ENCODE measurements at places on chromosomes 3 and 15.

DNA sequence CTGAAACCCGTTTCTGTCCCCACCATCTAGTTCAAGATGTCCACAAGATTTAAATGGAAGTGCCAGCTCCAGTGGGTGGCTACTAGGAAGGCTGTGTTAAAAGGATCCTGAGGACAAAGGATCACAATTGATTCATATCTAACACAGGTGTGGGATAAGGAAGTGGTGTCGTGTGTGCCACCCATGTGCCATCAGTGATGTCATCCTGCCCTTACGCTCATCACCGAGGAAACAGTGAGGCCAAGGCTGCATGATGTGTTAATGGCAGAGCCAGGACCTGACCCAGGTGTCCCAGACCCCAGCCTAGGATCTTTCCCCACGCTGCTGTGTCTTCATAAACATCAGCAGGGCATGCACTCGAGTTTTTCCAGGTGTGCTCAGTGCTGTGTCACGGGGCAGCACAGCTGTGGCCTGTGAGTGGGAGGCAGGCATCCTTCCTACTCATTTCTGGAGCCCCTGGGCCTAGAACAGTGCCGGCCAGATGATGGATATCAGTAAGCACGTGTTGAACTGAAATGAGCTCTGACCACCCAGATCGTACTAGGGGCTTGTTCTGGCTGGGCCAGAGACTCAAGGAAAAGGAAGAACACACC is 10.6 kb upstream of the TGM5 start:
- no peak for DNase-seq

- DNase-seq, result no peak
Measured at GRCh38 chr3:62281726-62282125, 91.6 kb downstream of the FEZF2 start.

DNA sequence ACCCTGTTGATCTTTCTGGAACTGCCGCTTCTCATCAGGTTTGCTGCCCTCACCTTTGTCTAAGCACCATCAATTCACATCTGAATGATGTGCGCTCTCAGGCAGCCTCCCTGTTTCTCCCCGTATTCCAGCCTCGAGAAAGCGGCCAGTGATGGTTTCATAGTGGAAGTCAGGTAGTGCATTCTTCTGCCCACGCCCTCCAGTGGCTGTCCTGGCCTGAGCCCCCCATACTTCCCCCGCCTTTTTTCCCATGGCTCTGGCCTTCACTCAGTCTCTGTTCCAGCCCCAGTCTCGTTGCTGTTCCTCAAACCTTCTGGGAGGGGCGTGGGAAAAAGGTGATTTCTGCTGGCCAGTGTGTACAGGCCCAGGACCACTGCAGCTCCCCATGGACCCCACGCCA is 101.3 kb downstream of the ASB7 start:
- DNase-seq, result no peak

DNA sequence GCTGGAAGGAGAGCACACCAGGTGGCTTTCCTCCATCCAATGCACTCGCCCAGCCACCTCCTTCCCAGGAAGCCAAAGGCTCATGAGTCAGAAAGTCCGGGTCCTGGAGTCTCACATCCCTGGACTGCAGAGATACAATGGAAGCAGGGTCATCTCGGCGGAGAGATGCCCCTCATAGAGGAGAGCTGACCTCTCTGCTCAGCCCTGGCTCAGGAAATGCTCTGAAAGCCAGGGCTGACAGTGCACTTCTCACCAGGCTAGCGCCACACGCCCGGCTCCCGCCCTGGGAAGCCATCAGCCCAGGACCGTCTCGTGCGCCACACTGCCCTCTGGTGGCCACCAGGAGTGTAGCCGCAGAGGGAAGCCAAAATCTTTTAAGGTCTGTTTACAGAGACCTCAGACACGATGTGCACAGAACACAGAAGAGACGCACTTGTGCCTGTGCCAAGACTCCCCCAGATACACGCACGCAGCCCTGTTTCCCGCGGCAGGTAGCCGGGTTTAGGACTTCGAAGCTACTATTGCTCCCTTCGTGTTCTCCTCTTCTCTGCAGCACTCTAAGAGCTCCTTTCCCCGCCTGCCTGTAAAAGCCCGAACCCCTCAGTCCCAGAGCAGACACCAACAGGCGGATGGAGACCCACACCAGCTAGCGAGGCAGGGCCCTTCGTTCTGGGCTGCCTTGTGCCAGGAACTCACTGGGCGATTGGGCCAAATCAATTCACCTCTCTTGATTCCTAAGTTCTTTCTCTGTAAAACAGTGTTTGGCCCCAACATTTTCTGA is 9.7 kb downstream of the NTRK3 start:
- peak; percentile 28 for DNase-seq

- no peak for DNase-seq
Measured at GRCh38 chr15:47332481-47332880, 384.8 kb upstream of the SEMA6D start.

DNA sequence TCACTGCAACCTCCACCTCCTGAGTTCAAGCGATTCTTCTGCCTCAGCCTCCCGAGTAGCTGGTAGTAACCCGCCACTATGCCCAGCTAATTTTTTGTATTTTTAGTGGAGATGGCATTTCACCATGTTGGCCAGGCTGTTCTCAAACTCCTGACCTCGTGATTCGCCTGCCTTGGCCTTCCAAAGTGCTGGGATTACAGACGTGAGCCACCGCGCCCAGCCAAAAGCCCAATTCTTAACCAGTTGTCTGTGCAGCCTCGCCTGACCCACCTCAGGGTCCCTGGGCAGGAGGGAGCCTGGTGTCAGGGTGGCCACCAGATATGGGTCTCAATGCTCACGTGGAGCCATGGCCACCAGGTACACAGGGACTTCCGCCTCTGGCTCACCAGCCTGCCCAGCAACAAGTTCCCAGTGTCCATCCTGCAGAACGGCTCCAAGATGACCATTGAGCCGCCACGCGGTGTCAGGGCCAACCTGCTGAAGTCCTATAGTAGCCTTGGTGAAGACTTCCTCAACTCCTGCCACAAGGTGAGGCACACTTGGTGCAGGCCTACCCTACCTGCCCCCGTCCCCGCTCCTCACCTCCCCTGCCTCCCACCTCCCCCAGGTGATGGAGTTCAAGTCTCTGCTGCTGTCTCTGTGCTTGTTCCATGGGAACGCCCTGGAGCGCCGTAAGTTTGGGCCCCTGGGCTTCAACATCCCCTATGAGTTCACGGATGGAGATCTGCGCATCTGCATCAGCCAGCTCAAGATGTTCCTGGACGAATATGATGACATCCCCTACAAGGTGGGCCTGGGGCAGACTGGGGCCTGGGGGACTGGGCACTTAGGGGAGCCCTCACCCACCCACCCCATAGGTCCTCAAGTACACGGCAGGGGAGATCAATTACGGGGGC is 48.6 kb downstream of the SEMA3G start:
- DNase-seq, result no peak

DNA sequence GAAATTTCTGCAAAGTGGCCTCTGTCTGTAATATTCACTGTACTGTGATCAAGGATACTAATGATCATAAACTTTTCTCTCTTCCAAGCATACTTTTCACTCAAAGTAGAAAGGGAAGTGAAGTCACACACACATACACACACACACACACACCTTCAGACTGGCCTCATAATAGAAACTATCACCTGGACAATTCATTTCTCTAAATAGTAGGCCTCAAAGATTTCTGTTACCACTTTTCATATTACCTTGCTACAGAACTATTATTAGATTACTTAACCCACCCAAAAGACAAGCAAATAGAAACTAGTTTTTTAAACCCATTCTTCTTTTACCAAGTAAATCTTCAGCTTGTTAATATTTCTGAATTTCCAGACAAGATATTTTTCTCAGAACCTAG is 12.2 kb downstream of the CPB1 start:
- DNase-seq, result no peak

- no peak for DNase-seq
Measured at GRCh38 chr15:33735637-33736247, 232.6 kb upstream of the CHRM5 start.

DNA sequence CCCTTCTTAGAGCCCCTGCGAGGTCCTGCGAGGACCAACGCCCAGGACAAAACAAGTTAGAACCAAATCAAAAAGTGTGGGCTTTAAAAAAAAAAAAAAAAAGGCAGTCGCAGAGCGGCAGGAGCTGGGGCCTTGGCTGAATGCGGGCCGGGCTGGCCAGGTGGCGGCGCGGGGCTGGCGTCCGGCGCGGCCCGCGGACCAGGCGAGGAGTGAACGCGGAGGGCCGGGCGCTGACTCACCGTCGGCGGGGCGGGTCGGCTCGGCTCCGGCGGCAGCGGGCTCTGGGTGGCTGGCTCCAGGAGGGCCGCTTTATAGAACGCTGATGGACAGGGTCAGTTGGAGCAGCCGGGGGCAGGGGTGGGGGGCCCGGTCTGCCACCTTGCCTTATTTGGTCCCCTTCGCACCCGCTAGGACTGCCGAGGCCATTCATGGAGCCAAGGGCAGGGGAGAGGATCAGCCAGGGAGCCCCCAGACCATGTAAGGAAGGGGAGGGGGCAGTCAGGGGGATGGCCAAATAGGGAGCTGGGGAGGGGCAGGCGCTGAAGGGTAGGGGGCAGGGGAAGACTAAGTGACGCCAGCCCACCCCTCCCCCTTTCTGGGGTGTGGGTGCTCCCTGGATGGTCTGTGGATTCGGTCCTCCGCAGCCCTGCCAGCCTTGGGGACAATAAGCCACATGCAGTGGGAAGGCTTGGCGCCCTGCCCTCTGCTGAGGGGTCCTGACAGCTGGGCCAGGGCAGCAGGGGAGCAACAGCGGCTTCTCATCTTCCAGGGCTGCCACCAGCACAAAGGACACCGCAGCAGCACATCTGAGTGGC is at the start of gene ACTC1:
Gene ACTC1 (minus strand): TSS at position 283 of the 815 bp plus-strand sequence. CDS start 741 bp downstream, outside the sequence.
- no peak for DNase-seq

DNA sequence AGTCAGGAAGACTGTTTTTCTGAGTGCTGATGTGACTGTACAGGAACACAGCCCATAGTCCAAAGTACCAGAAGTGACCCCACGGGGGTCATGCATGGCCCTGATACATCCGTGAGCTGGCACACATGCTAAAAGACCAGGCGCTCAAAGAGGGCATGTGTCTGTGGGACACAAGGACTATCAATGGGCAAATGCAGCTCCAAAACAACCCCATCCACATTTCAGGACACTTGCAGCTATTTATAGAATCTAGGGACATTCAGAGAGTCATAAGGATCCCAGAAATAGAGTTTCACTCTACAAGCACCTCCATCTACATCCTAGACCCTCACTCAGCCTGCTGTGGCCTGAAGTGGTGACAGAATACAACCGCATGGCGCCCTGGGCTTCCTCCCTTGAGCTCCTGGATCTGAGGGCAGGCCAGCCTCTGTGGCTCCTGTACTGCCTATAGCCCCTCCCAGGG is 17.0 kb downstream of the SLC25A20 start:
- DNase-seq, result no peak

GRCh38 chr3:28924744-28925360 is 356.0 kb upstream of the RBMS3 start:
- DNase-seq, result no peak

DNA sequence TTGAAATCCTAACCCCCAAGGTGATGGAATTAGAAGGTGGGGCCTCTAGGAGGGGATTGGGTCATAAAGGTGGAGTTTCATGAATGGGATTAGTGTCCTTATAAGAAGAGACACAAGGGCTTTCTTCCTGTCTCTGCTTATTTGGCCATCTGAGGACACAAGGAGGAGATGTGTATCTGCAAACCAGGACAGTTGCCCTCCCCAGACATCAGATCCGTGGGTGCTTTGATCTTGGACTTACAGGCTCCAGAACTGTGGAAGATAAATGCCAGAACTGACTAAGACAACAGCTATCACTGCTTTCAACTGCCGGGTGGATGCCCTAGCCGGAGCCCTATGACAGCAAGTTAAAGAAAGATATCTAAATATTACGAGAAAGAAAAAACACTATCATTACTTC is 94.4 kb downstream of the CHRNA7 start:
- no peak for DNase-seq

- DNase-seq, result no peak
Measured at GRCh38 chr15:32851572-32851971, 133.8 kb downstream of the GREM1 start.

- no peak for DNase-seq
Measured at GRCh38 chr3:112372396-112372795, 39.4 kb downstream of the CD200 start.

GRCh38 chr15:81156324-81156723 is 22.3 kb downstream of the CFAP161 start:
- no peak for DNase-seq

GRCh38 chr3:196378146-196378841 is 40.1 kb upstream of the TM4SF19 start:
- DNase-seq, result no peak

GRCh38 chr15:65906396-65906795 is 37.1 kb downstream of the RAB11A start:
- no peak for DNase-seq

GRCh38 chr3:30069056-30069455 is 537.3 kb upstream of the TGFBR2 start:
- DNase-seq, result no peak

GRCh38 chr15:66960519-66960918 is 104.9 kb upstream of the SMAD3 start:
- no peak for DNase-seq

- DNase-seq, result no peak
Measured at GRCh38 chr3:179668429-179668828, 15.6 kb downstream of the USP13 start.

DNA sequence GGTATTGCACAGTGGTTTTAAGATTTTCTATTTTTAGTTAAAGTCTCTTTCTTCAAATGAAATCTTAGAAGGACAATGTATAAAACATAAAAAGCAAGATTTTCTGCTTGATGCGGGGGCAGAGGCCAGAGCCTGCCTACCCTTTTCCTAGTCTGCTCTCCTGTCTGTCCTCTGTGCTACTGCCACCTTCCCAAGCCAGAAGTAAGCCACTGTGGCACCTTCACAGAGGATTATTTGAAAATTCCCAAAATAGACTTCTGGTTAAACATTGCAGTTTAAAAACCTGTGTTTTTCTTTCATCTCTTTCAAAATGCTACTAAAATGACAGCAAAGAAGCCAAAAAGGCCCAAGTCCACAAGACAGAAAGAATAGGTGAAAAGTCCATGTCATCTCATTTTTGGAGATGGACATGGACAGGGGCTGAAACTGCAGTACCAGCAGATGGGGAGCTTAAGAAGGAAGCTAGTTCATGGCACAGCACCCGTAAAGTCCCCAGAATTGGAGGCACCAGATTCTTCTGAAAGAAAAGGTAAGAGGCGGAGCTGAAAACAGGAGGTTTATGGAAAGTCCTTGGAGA is 37.0 kb downstream of the PAQR9 start:
- DNase-seq, result no peak

DNA sequence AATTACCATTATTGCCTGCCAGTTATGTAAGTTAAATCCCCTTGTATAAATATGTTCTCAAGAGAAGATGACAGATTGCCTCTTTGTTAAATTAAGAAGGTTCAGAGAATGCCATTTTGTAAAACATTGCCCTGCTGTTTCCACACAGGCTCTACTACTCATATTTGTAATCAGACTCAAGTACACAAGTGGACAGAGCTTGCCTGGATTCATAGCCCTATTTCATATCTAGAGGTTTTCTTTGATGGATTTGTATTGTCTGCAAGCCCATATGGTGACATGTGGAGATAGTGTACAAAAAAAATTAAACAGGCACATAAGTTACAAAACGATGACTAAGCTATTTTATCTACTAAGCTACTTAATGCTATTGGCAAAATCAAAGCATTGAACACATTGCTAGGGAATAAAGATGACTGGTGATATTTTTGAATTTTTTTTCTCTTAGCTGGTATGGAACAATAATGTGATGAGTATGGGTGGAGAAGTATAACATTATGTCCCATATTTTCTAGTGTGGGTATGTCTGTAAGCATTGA is 1286.6 kb upstream of the ALCAM start:
- no peak for DNase-seq

- DNase-seq, result no peak
Measured at GRCh38 chr3:13213911-13214846, 140.9 kb upstream of the IQSEC1 start.
